EL (cell line): ENCODE measurements at places on chromosomes 11 and 22.
A peak's percentile ranks its signal among the peaks of the same experiment; 100 is the strongest.

GRCh38 chr11:32087597-32087996, 3.3 kb upstream of the RCN1 start:
- DNase-seq: peak; percentile 62

GRCh38 chr11:1055109-1055703, 18.7 kb upstream of the MUC6 start:
- no peak for DNase-seq

GRCh38 chr22:41217553-41218157, 12.5 kb downstream of the L3MBTL2 start:
- peak; percentile 61 for DNase-seq

GRCh38 chr11:47106798-47107411, 69.8 kb downstream of the ARFGAP2 start:
- DNase-seq: no peak

DNA sequence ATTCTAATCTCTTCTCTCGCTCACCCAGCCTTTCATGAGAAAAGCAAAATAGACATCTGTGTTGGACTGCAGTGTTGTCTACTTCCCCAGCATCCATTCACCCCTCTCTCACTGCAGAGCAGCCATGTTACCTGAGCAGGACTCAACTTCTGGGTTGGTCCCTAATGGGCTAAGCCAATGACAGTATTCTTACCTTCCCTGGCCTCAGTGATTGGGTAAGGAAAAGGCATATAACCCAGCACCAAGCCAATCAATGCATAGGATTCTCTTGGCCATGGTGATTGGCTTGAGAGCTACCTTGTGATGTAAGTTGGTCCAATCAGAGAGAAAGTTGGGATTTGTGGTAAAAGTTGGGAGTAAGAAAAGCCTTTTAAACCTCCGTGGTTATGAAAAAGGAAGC, 99.8 kb upstream of the NECTIN1 start:
- DNase-seq: no peak

- DNase-seq: no peak
These were observed 69.9 kb downstream of the JRKL start for GRCh38 chr11:96459751-96460150.

DNA sequence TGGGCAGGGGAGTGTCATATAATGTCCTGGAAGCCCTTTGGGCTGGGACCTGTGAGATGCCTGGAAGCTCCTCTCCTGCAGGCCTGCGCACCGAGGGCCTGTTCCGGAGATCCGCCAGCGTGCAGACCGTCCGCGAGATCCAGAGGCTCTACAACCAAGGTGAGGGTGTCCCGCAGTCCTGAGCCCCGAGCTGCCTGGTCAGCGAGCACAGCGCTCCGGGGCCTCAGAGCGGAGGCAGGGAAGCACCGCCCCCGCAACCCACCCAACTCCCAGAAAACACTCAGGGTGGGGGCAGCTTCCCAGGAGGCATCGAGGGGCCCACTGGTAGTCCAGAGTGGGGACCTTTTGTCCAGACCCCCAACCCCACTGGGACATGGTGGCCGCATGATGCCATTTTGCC, 95.5 kb downstream of the ARHGAP8 start:
- no peak for DNase-seq

DNA sequence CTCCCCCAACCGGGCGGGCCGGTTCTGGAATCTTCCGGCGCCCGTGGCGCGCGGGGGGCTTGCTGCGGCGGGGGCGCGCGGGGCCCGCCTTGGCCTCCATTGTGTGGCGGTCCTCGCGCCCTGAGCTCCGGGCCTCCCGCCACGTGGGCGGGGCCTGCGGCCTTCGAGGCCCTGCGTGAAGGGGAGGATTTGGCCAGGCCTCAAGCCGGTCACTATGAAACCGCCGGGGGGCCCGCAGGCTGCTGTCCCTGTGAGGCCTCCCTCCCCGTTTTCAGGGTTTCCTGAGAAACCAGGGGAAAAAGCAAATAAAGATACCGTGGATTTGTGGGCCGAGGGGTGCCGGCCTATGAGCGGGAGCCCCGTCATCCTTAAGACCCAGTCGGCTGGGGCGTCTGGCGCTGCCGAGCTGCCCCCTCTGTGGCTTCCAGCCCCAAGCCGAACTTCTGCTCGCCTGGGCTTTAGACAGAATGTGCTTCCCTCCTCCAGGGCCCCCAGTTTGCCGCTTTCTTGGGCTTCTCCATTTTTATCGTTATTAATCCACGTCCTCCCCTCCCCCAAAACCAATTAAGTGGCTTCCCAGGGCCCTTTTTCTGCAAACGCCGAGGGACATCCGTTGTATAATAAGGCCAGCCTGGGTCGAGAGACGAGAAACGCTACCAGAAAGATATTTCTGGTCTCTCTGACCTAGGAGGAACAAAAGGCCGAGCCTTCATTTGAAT, 602 bp downstream of the EWSR1 start:
- peak; percentile 70 for DNase-seq

GRCh38 chr22:28442711-28443525, 236.7 kb downstream of the TTC28 start:
- peak; percentile 34 for DNase-seq

DNA sequence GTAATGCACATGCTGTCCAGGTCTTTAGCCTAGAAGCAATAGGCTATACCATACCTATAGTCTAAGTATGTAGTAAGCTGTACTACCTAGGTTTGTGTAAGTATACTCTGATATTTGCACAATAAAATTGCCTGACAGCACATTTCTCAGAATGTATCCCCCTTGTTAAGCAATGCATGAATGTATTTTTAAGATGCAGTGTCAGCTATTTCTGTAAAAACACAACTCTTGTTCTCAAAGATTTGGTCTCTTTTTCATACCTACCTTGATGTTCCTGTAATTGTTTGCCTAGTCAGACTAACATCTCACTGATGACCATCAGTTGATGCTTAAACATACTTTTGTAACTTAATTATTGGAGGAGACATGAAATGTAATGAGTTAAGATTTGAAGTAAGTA, 619.9 kb downstream of the CNTN5 start:
- no peak for DNase-seq

DNA sequence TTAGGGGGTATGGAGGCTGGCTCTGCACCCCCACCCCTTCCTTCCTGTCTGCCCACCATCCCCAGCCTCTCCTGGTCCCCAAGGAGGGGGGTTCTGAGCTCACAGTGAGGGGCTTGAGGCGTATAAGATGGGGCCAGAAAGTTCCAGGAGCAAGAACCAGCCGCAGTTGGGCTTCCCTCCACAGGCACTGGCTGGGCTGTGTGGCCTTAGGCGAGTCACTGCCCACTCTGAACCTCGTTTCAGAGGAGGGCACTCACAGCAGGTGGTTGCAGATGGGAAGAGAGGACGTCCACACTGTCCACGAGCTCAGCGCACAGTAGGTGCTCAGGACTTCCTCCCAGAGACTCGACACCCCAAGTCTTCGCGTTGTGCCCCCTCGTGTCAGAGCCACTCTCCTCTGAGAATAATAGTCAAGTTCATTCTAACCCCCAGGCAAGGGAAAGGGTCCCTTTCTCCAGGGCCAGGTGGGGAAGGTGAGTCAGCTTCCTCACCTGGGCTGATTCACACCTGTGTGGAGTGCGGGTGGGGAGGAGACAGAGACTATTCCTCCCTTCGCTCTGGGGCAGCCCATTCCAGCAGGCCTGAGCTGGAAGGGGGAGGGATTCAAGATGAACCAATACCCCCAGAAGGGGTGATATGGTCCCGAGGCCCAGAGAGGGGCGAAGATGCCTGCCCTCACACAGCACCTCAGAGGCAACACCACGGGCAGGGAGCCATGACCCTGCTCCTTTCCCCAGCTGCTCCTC, 29.3 kb downstream of the RPL3 start:
- DNase-seq: no peak

DNA sequence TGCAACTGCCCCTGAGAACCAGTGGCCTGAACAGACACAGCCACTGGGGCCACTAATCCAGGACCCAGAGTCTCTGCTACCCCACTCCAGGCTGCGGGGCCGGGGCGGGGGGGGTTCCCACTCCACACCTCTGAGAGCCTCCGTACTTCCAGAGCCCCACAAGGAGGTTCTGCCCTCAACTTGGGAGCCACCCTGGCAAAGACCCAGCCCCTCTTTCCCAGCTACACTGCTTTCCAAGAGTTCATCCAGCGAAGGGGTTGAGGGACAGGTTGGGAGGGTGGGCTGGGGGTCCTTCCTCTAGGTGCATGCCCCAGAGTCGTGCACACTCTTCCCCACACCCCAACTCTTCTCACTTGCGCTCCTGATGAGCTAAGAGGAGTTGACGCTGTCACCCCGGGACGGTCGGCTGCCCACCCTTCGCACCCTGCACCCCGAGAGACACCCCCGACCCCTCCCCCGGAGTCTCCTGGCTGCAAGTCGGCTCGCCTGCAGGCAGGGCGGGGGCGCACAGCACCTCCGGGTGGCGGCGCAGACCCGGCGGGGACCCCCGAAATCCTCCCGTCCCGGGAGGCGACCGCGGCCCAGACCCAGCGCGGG, 531 bp downstream of the RAB3IL1 start:
- DNase-seq: no peak

DNA sequence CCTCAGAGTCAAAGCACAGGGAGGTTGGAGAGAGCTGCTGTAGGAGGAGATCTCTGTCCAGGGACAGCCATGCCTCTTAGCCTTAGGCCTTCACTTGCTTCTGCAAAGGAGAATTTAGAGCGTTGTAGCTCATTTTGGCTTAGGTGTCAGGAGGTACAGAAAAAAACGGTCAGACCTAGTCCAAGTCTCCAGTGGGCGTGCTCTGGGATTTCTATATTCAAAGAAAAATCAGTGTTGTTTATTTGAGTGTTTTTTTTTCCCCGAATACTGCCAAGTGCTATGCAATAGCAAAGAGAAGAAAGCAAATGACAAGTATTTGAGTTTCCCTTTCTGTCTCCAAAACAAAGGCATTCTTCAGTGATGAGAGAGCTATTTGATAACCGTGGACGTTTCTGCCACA, 22.7 kb upstream of the OPCML start:
- no peak for DNase-seq
